ENCODE measurements at places on chromosomes 5 and 9. TPM values are rescaled to one million over a fixed set of nuclear protein-coding genes. Genes with fewer than 3 reads are reported as not detected.
A peak's percentile ranks its signal among the peaks of the same experiment; 100 is the strongest.

The LCN12 gene
- total RNA-seq = 0.20 TPM

The GADD45G gene
- total RNA-seq = 5.8 TPM

The ZFP37 gene
- total RNA-seq = 15.5 TPM

The TAF11L10 gene
- total RNA-seq = not detected

The PTGDS gene
- 697 TPM for total RNA-seq

The GRAMD2B gene
- 59.9 TPM for total RNA-seq

The TSSK1B gene
- 0.06 TPM for total RNA-seq

The LURAP1L gene
- 13.3 TPM for total RNA-seq

The PTBP3 gene
- 42.7 TPM for total RNA-seq

The NKD2 gene
- 11.2 TPM for total RNA-seq

The TMOD1 gene
- 27.3 TPM for total RNA-seq

DNA sequence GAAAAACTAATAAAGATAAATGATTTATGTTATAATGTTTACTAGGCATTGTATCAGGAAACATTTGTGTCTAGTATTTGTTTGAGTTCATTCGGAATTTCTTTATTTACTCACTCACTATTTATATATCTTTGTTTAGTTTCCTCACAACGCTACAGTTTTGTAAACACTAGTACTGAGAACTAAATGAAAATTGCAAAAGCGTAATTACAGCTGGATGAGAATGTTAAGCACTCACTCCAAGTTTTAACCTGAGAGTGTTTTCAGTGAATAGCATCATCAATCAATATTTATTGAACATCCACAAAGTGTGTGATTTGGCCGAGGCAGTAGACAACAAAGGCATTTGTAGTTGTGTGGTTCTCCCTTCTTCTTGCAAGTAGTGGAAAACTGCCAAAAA is 969.6 kb upstream of the DMAC1 start:
- DNase-seq = no peak

GRCh38 chr9:113664181-113664875 is 200.8 kb downstream of the RGS3 start:
- DNase-seq = no peak

- DNase-seq = no peak
These were observed 16.2 kb downstream of the UHRF2 start for GRCh38 chr9:6428940-6429889.

GRCh38 chr9:133200631-133201030 is 8.4 kb downstream of the OBP2B start:
- DNase-seq = no peak

- no peak for DNase-seq
These were observed 14.9 kb upstream of the SLC22A5 start for GRCh38 chr5:132354381-132355139.

- DNase-seq = no peak
These were observed 57.6 kb upstream of the RASA1 start for GRCh38 chr5:87210076-87210475.

DNA sequence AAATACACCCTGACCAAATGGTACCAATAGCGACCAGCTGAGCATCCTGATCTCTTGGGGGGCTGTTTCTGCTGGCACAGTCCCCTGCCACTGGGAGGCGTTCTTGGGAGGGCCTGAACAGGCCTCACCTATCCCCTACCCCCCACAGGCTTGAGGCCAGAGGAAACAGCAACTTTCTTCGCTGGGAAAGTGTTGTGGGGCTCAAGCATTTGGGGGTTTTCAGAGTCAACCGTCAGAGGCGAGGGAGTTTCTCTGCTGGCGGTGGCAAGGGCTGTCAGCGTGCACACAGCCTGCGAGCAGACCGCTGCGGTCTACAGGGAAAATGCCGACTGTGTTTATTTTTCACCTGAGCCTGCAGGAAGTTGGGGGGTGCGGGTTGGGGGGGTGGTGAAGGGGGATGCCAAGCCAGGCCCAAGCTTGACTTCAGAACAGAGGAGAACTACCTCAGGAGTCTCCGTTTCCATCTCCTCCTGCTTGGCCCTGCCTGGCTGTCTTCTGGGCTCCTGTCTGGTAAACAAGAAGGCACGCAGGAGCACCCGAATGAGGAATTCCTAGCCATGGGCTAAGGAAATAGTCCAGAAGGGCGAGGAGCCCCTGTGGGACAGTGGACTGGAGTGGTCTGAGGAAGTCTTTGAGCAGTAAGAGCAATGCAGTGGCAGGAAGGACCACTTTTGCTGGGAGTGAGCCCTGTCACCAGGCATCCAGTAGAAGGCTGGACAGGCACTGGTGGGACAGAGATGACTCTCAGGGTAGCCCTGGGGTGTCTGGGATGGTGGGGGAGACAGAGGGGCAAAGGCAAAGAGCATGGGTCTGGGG is 18.1 kb downstream of the TCF7 start:
- DNase-seq = no peak

GRCh38 chr9:88007291-88007650 is 32.9 kb upstream of the CDK20 start:
- no peak for DNase-seq

- peak; percentile 59 for DNase-seq
These were observed 220.6 kb downstream of the CTNND2 start for GRCh38 chr5:11683666-11684065.

DNA sequence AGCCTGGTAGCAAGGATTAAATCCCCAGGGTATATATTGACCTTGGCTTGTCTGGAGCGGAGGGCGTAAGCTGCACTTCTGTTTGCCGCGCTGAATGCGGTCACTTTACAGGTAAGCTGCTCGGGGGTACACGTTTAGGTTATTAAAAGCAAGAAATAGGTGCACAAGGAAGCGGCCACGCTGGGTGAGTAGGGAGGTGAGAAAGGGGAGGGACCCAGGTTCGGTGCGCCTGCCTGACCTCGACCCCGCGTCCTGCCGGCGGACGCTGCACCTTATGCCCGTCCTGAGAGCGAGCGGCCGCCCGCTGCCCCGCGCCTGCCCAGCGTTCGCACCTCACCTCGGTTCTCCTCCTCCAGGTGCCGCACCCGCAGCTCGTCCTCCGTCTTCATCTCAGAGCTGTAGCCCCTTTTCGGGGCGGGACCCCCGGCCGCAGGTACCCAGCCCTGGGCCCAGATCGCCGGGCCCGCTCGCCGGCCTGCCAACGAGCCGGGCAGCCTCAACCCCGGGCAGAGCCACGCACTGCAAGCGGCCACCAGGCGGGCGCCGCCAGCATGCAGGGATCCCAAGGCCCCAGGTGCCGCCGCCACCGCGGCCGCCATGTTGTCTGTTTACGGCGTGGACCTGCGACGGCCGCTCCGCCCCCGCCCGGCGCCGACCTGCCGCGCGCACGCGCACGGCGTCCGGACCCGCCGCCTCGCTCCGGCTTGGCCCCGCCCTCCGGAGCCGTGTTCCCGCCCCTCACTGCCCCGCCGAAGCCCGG is at the start of gene AUH:
Gene AUH (minus strand): TSS at position 628 of the 760 bp plus-strand sequence. CDS start 29 bp downstream, at position 599.
- peak; percentile 75 for DNase-seq

DNA sequence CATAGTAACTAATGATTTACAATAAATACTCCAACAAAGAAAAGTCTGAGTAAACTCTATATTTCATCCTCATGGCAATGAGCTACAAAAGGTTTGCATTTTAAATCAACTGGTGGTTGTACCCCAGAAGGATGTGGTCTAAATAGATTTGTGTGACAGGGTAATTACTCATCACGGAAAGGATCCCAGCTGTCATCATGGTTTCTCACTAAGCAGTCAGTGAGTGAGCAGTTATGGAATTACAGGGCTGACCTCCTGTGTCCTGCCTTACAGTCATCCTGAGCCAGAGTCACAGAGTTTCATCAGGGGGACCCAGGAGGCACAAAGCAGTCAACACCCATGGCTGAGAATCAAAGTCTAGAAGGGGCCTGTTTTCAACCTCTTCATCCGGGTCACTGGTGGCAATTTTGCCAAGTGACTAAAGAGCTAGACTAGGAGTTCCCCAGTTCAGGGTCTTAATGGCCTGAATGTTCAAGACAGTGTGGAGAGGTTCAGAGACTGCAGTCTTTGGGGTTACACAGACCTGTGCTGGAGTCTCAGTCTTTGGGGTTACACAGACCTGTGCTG is 210.7 kb upstream of the SLC24A2 start:
- no peak for DNase-seq

DNA sequence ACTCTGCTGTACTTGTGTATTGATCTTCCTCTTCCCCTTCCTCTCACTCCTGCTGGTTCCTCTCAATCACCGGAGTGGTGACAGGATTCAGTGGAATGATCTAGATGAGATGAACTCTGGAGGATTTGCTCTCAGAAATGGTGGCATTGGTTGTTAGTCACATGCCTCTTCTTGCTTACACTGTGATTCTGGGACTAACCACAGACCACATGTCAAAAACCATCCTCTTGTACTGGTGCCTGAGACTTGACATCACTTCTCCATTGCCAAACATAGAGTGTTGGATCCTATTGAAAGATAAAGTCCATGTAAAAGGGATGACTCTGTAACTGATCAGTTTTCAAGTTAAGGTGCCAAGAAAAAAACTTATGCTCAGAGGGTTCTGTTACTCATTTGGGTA is 506.5 kb downstream of the DMAC1 start:
- DNase-seq = no peak

- no peak for DNase-seq
These were observed 188.1 kb downstream of the GABRB2 start for GRCh38 chr5:161358446-161358845.

DNA sequence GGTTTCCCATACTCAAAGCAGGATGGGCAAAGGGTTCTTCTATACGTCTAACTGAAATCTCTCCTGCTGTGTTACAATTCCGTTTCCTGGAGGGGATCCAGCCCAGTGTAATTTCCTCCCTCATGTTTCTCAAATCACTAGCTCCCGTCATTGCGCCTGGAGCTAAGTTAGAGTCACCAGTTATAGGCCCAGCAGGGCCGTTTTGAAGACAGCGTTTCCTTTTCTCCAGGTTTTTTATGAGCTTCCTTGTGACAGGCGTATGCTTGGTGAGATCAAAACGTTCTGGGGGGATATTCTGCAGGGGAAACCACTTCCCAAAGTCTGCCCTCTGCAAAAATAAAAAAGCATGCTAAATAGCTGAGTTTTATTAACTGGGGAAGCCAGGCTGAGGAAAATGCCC is 53.0 kb upstream of the WWC1 start:
- DNase-seq = no peak

DNA sequence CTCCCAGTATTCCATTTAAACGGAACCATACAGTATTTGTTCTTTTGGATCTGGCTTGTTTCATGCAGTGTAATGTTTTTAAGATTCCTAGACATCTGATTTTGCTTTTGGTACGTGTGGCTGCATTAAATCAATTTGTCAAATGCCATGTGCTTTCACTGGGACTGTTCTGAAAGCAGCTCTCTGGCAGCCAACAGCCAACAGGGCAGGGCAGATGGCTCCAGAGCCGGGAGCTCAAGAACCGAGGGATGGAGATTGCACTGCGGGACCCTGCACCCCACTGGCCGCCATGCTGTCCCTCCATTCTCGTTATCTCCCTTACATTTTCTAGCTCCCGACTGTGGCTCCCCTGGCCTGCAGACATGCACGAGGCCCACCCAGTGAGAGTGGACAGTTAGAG is 33.4 kb upstream of the AIF1L start:
- DNase-seq = no peak

DNA sequence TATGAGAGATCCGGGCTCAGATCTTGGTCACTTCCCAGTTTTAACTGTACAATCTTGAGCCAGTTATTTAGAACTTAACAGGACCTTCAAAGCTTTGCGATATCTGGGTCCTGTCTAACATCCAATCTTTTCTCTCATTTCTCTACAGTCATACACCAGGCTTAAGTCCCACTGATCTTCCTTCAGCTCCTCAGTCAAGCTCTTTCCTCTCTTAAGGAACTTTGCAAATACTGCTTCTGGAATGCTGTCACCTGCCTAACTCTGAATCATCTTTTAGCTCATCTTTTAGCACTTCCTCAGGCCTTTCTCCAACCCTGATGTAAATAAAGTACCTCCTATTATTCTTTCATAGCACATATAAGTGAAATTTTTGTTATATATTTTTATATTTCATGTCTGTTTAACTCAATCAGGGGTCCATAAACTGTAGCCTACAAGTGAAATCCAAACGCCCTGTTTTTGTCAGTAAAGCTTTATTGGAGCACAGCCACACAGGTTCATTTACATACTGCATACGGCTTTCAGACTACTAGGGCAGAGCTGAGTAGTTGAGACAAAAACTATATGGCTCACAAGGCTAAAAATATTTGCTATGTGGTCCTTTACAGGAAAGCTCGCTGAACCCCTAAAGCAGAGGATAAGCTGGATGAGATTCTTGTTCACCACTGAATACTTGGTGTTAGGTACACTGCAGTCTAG is 63.5 kb downstream of the MEF2C start:
- no peak for DNase-seq
